ENCODE measurements at places on chromosomes 1 and 21. TPM values are rescaled to one million over a fixed set of nuclear protein-coding genes. Genes with fewer than 3 reads are reported as not detected.

DNA sequence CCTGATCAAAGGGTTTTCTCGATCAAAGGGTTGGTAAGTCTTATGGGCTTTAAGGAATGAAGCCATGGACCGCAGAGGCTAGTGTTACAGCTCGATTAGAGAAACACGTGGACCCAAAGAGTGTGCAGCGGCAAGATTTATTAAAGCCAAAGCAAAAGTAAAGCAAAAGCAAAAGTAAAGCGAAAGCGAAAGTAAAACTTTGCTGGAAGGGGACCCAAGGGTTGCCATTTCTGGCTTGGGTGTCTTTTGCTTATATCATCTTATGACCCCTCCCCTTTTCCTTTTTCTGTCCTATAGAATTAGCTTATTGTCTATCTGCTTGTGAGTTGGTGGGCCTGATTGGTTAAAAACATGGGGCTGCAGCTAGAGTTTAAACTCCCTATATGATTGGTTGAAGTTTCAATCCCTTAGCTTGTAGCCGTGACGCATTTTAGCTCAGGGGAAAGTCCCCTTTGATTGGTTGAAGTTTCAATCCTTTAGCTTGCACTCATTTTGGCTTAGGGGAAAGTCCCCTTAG is 957.0 kb downstream of the AMY1C start:
- DNase-seq: no peak

- no peak for DNase-seq
Measured at GRCh38 chr1:161816201-161816600, 50.1 kb downstream of the ATF6 start.

GRCh38 chr21:26148071-26148839 is 22.3 kb downstream of the APP start:
- DNase-seq: no peak

GRCh38 chr1:203447151-203447550 is 28.5 kb upstream of the PRELP start:
- DNase-seq: no peak

DNA sequence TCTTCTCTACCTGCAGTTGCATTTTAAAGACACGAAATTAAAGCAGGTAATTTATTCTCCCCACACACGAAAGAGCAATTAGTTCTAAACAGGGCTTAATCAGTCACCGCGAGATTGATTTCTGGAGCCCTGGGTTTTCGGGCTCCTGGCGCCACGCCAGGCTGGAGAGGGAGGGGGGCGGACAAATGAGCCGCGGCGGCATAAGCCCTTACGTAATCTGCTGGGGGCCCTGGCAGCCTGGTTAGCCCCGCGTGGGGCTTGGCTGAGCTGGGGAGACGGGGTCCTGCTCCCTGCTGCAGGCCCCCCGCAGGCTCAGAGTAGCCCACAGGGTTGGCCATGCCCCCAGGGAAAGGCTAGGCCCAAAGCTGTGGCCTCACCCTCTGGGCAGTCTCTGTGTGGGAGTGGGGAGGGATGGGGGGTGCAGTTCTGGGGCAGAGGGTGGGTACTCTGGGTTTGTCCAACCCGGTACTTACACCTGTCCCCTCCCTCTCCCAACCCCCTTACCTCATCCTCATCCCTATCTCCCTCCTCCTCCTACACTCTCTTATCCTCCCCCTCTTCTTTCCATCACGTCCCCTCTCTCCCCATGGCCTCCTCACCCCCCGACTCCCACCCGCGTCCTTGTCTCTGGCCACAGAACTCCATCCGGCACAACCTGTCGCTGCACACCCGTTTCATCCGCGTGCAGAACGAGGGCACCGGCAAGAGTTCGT is 19.9 kb downstream of the FOXO6 start:
- DNase-seq: no peak

DNA sequence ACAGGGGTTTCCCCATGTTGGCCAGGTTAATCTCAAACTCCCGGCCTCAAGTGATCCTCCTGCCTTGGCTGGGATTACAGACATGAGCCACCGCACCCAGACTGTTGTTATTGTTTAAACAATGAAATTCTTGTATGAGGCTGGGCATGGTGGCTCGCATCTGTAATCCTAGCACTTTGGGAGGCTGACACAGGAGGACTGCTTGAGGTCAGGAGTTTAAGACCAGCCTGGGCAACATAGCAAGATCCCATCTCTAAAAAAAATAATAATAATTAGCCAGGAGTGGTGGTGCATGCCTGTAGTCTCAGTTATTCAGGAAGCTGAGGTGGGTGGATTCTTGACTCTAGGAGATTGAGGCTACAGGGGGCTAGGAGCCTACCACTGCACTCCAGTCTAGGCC is 6.7 kb upstream of the WDTC1 start:
- DNase-seq: no peak

DNA sequence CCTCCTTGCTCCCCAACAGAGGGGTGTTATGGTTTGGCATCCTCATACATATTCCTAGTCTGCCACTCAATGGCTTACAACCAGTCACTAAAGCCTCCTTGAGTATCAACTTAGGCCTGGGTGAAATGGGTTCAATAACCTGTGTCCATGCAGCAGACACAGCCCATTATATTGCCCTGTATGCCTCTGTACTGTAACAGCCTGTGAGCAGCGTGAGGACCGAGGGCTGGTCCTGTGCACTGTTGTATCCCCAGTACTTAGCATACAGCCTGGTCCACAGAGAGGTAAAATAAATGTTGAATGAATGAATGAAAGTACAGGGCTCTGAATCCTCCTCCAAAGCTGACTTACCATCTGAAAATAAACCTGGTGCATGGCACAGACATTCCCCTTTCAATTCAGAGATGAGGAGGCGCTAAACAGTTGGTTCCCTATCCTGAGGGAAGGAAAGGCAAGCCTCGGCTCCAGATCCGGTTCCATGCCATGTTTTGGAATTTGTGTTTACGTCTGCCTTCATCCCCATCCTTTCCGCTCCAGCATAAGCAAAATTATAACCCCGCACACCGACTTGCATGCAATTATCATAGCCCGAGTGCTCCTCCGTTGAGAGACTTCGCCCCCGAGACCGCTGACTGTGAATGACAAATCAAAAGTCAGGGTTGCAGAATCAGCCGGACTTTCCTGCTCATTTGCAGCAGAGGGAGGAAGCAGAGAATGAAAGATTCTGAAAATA is 45.0 kb upstream of the DNAJC6 start:
- peak; percentile 70 for DNase-seq

DNA sequence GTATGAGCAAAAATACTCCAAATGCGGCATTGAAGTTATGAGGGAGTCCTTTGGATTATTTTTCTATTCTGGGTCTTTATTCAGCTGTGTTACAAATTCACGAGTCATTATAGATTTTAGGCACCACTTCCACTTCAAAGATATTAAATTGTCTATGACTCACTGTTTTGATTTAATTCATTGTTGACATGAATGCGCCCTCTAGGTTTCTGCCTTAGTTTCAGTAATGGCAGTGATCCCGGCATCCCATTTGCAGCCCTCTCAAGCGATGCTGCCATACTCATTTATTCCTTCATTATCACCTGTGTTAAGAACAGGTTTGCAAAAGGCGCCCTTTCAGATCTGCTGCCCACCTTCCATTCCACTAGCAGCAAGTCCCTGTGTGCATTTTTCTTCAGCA is 14.0 kb downstream of the RSPO1 start:
- DNase-seq: no peak

DNA sequence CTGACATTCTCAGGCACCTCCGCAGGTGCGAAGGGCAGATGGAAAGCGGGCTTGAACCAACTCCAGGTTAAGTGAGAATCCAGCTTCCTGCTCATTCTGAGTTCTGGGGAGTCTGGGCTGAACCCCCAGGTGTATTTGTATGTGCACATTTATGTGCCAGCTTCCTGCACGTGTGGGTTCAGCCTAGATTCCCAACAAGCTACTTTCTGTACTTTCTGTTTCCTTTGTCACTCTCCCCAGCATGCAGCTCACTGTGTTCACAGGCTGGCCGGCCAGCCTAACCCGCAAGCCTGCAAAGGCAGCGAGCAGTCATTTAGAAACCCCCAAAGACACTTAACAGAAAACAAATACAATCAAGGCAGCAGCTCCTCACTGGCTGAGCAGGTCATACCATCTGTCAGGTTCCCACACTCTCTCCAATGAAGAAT is 1.3 kb upstream of the IL19 start:
- no peak for DNase-seq

CSF3R gene
- not detected for total RNA-seq

L1TD1 gene
- total RNA-seq: 18.3 TPM

TMEM82 gene
- not detected for total RNA-seq

S100A12 gene
- total RNA-seq: not detected

UQCRHL gene
- 1.2 TPM for total RNA-seq

IBA57 gene
- total RNA-seq: 8.0 TPM
